ENCODE measurements at places on chromosomes 1 and 21.

GRCh38 chr1:116246174-116246573 is 126.9 kb upstream of the ATP1A1 start:
- no peak for DNase-seq

GRCh38 chr1:44033041-44033575 is 1.8 kb upstream of the SLC6A9 start:
- no peak for DNase-seq

GRCh38 chr1:160420881-160421842 is 20.8 kb downstream of the VANGL2 start:
- DNase-seq, result no peak

GRCh38 chr1:231727171-231727570 is 100.6 kb downstream of the DISC1 start:
- DNase-seq, result no peak

DNA sequence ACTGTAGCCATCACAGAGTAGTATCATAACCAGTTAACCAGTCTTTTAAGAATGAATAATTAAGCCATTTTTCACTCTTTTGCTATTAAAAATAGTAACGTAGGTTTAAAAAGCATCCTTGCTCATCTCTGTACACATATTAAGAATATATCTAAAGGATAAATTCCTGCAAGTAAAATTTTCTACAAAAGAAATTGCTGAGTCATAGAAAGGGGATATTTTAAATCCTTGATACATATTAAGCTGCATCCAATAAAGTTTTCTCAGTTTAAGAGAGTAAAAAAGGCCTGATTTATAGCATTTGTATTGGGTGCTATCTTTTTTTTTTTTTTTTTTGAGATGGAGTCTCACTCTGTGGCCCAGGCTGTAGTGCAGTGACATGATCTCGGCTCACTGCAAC is 1.9 kb upstream of the CTH start:
- DNase-seq, result no peak

- DNase-seq, result no peak
These were observed 356.1 kb downstream of the OMA1 start for GRCh38 chr1:58190267-58190988.

GRCh38 chr21:23950344-23950743 is 1656.9 kb downstream of the MRPL39 start:
- no peak for DNase-seq

DNA sequence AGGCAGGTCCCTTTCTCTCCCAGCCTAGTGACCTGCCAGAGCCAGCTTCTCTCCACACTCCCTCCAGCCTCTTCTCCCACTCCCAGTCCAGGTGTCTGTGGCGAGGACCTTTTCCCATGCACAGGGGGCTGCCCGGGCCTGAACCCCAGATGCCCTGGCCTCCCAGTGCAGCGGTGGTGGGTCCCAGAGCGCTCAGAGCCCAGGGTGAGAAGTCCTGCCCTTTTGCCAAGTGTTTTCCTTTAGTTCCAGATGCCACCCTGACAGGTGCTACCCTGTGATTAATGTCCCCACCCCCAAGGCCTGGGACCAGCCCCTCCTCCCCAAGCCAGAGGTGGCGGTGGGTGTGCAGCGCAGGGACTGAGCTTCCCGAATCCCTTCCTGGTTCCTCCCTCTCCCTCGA is 90.4 kb downstream of the PAX7 start:
- no peak for DNase-seq

DNA sequence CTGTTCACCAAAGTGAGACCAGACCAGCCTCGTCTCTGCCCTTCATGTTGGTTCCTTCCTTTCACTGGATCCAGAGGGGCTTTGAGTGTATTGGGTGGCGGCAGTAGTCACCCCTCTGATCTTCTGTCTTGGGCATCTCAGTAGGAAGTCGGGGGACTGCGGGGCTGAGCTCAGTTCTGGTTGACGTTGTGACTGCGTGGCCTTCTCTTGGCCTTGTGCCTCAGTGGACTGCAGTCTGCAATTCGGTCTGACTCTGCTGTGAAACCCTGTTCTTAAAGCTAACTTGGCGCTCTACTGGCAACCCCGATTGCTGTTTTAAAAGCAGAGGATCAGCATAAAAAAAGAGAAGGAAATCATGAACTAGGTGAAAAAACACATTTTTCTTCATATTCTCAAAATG is 56.7 kb downstream of the SLC37A1 start:
- no peak for DNase-seq

- DNase-seq, result no peak
These were observed 33.0 kb downstream of the MAST2 start for GRCh38 chr1:45836451-45836850.

DNA sequence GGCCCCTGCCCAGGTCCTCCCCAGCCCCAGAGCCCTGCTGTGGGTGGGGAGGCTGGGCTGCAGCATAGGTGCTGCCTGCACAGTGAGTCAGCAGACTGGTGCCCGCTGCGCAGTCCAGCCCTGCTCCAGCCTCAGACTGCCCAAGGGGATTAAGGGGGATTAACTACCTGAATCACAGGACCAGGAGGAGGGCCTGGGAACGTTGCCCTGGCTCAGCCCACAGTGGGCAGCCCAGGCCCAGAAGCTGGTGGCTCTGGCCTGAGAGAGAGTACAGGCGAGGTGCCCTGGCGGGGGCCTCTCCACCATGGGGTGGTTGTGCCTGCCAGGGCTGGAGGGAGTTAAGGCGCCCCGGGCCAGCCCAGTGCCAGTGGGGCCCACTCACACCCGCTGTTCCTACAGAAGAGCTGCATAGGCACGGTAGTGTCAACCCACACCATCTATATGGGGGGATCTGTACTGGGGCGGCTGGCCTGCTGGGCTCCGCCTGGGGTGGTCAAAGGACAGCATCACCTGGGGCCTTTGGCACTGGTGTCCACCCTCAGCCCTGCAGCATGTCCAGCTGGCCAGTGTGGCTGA is 2.3 kb downstream of the OBSCN start:
- no peak for DNase-seq

DNA sequence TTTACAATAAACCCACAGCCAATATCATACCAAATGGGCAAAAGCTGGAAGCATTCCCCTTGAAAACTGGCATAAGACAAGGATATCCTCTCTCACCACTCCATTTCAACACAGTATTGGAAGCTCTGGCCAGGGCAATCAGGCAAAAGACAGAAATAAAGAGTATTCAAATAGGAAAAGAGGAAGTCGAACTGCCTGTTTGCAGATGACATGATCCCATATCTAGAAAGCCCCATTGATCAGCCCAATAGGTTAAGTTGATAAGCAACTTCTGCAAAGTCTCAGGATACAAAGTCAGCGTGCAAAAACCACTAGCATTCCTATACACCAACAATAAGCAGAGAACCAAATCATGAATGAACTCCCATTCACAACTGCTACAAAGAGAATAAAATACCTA is 235.5 kb downstream of the DPYD start:
- DNase-seq, result no peak

GRCh38 chr21:45769896-45770295 is 126.4 kb downstream of the PCBP3 start:
- DNase-seq, result no peak

- no peak for DNase-seq
These were observed 3.6 kb upstream of the GPR61 start for GRCh38 chr1:109535971-109536491.

DNA sequence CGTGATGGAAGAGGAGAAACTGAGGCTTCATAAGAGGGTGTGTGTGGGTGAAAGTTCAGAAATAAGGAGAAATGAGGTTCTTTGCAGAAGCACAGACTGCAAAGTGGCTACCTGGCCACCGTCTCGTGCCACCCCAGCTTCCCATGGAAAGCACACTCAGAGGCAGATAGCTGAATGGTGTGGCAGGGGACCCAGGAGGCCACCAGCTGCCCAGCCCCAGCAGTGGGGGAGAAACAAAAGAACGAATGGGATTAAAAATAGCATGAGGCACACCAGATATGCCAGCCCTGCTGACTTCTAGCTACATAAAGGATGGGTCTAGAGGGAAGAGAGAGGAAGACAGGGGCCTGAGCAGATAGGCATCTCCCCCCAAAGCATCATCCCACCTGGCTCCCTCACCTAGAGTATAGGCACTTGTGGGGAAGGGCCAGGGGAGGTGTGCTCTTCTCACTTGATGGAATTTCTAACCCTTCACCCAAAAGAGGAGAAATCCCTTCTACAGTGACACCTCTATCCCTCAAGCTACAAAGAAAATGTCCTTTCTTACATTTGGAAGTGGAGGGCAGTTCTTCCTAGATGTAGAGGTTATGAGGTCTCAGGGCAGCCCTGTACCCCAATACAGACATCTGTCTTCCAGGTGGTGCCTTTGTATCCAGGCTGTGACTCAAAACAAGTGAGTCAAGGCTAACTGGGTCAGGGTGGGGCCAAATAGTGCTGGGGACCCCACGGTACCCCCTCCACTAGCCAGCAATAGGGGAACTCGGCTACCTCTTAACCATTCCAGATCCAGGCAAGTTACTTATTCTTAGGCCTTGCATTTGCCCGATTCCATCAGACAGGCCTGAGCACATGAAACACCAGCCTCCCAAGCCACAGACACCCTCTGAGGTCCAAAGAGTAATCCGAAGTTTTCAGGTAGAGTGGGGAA is 3.5 kb downstream of the HDGF start:
- peak; percentile 45 for DNase-seq

- DNase-seq, result no peak
These were observed 4.1 kb upstream of the TTLL10 start for GRCh38 chr1:1169429-1170214.

- DNase-seq, result no peak
These were observed 49.7 kb downstream of the NTPCR start for GRCh38 chr1:232999956-233000625.

- DNase-seq, result no peak
These were observed 168.6 kb downstream of the TRIM33 start for GRCh38 chr1:114342376-114342775.

Measured in EL (cell line).